OCI-M1 (cell line): ENCODE measurements at places on chromosomes 3 and 15.

GRCh38 chr3:157242836-157243235, 82.9 kb upstream of the CCNL1 start:
- no peak for DNase-seq

DNA sequence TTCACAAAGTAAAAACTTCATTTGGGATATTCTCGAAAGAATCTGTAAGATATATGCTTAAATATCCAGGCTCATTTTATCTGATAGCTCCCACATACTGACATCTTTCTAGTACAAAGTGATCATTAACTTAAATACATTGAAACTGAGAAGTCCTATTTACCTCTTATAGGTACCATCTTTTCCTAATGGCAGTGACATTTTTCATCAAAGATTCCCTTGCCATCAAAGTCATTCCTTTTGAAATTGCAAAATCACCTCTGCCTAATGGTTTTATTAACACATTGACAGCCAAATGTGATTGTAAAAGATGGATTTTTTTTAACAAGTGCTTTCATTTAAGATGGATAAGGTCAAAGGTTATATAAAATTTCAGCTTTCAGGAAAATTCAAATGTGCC, 346.6 kb downstream of the MFSD1 start:
- no peak for DNase-seq

DNA sequence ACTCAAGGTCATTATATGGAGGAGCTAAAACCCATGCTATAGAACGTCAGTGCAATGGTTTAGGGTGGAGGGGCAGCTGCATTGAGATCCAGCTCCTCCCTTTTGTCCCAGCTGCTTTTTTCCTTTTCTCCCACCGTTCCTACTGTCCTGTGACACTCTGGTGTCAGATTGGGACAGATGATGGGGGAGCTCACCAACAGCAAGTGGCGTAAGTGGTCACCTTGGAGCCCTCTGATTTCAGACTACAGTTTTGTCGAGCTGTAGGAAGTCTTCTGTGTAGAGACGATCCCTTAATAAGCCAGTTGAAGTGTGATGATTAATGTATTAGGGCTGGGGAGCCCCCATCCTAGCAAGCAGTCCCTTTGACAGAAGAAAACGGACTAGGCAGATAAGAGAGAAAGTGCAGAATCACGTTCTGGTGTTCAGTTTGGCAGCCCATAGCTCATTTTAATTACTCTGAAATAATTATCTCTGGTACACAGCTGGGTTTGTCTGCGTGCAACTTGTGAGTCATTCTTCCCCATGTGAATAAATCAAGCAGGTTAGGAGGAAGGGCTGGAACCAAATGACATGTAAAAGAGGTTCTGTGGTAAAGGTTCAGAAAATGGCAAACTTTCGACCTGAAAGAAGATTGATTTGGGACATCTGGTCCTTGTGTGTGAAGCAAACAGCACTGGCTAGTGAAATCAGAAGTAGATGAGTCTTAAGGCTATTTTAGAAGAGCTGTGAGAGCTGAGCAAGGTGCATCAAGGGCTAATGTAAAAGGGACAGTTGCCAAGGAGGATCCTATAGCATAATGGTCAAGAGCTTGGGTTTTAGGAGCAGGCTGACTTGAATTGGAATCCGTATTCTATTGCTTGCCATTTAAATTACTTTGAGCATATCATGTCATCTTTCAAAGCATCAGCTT, 241.4 kb downstream of the EDEM1 start:
- DNase-seq, result peak; percentile 99

GRCh38 chr3:152538518-152538917, 269.8 kb downstream of the MBNL1 start:
- DNase-seq, result no peak

GRCh38 chr3:22585504-22585903, 617.6 kb upstream of the UBE2E2 start:
- DNase-seq, result peak; percentile 92

- no peak for DNase-seq
Observed at GRCh38 chr15:80034629-80035028, 24.8 kb upstream of the ZFAND6 start.

DNA sequence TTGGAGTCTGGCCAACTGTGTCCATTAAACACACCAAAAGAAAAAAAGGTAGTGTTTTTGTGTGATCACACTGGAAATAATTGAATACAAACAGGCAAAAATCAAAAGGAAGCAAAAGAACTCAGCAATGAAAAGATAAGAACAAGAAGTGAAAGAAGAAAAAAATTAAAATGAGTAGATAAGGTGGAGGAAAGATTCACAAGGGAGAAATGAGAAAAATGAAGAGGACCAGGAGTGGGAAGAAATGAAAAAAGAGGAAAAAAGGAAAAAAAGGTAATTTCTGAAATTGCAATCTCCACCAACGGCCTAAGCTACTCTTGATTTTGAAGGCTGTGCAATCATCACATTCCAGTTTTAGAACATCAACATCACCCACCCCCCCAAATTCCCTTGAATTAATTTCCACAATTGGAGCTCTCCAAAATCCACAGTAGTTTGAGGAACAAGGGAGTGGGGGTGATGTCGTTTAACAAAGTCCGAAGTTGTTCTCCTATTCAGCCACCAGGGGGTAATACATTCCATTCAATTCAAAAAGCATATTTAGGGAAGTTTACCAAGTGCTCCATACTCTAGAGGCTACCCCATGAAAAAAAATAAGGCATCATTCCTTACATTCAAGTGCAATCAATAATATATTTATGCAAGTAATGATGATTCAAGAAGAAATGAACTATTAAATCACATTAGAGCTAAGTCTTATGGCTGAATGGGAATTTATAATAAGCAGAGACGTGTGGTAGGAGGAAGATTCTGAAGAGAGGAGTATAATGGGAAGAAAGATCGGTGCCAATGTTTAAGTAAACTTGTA, 37.4 kb downstream of the ZNF860 start:
- peak; percentile 67 for DNase-seq

GRCh38 chr3:123790254-123791072, 93.7 kb downstream of the MYLK start:
- DNase-seq, result no peak

GRCh38 chr3:42957573-42957972, 21.5 kb upstream of the GASK1A start:
- DNase-seq, result peak; percentile 15

- no peak for DNase-seq
Observed at GRCh38 chr3:37661615-37662306, 199.9 kb upstream of the CTDSPL start.

DNA sequence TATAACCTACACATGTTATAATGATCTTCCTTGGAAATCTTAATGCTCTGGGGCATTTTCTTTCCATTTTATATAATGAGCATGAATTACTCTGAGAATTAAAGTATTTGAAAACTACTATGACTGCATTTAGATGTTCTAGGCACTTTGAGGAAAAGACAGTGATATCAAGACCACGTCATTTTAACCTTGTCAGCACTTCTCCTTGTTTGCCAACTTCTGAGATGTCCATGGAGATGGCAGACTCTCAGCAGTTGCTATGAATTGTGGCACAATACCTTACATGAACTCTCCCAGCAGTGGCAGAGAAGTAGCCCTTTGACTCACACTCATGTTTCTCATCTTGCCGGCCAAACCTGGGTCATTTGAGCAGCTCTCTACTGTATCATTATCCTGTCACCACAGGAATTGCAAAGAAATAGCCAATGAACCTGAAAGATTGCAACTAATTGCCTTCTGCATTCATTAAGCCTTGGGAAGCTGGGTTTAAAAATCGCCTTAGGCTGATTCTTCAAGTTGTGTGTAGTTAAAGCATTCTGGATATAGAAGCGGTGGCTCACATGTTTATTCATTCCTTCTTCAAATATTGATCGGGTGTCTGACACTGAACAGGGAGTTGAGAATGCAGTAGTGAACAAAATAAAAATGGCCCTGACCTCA, 272.2 kb upstream of the CFAP20DC start:
- DNase-seq, result no peak

- DNase-seq, result peak; percentile 72
Observed at GRCh38 chr3:157618075-157618760, 115.0 kb upstream of the VEPH1 start.

- DNase-seq, result peak; percentile 79
Observed at GRCh38 chr15:90903733-90904536, 833 bp downstream of the MAN2A2 start.

DNA sequence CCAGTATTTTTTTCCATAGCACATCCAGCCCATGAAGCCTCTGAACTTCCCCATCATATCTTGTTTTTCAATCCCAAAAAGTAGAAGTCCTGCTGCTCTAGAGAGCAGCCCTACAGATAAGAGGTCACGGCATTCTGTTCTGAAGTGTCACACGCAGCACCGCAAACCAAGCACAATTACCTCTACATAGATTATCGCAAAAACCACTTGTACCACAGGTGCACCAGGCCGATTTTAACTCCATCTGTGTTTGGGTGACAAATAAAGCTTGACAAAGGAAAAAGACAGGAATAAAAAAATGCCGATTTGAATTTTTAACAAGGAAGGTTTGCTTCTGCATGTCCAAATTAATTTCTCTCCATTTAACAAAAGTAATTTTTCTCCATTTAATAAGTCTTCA, 113.7 kb downstream of the MYO5A start:
- DNase-seq, result peak; percentile 78

- DNase-seq, result no peak
Observed at GRCh38 chr15:31352339-31352751, 25.7 kb downstream of the KLF13 start.

DNA sequence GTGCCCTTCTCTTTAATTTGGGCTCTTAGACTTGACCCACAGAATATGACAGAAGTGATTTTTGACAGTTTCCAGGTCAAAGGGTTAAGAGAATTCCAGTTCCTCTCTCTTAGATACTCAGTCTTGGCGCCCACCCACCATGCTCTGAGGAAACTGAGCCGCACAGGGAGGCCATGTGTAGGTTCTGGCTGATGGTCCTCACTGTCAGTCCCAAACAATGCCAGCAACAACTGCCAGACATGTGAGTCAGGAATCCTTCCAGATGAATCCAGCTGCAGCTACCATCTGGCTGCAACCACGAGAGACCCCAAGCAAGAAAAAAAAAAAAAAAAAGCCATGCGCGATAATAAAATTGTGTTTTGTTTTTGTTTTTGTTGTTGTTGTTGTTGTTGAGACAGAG, 326.6 kb downstream of the MAGI1 start:
- no peak for DNase-seq

DNA sequence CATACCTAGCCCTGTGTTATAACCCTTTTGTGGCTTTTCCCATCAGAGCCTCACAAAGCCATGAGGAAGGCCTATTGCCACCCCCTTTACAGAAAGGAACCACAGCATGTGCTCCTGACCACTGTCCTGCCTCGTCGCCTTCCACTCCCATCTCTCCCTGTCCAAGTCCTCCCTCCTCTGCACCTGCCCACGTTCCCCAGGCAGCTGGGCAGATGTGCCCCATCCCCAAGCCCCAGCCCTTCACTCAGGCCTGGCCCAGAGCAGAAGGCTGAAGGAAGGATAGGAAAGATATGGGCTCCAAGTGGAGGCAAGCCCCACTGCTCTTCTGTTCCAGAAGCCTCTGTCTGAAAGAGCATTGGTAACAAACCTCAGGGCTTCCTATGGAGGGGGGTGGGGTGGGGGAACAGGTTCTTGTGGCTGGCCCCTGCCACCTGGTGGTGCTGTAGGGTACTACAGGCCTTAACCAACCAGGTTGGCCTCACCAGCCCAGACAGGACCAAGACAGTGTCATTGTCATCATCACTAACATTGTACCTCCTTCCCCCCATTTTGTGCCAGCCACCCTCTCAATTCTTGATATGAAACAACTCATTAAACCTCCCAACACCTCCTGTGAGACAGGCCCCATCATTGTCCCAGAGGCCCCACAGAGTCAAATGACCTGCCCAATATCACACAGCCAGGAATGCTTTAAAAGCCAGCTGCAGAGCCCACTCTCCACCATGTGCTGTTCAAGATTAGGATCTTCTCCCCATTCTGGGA, 10.0 kb downstream of the POC1A start:
- peak; percentile 74 for DNase-seq

GRCh38 chr15:94282269-94283250, 51.2 kb downstream of the MCTP2 start:
- DNase-seq, result no peak

- DNase-seq, result no peak
Observed at GRCh38 chr3:13506239-13506638, 26.1 kb downstream of the HDAC11 start.

GRCh38 chr3:195462308-195462610, 19.4 kb upstream of the ACAP2 start:
- no peak for DNase-seq

- no peak for DNase-seq
Observed at GRCh38 chr3:62686503-62687294, 188.5 kb downstream of the CADPS start.

DNA sequence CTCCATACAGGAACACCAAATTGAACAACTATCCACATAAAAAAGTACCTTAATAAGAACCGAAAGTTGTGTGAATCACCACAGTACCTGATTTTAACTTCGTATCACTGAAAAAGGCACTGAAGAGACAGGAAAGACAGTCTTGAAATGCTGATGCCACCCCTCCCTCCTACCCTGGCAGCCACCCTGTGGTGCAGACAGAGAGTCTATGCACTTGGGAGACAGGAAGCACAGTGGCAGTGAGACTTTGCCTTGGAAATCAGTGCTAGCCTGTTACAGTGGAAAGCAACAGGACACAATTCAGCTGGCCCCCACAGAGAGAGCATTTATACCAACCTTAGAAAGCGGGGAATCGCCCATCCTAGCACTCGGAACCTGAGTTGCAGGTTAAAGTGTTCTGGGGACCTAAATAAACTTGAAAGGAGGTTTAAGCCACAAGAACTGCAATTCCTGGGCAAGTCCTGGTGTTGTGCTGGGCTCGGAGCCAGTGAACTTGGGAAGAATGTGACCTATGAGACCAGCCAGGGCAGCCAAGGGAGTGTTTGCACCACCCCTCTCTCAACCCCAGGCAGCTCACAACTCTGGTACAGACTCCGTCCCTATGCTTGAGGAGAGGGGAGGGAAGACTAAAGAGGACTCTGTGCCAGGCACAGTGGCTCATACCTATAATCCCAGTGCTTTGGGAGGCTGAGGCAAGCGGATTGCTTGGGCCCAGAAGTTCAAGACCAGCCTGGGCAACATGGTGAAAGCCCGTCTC, 240.1 kb downstream of the ISL2 start:
- no peak for DNase-seq

DNA sequence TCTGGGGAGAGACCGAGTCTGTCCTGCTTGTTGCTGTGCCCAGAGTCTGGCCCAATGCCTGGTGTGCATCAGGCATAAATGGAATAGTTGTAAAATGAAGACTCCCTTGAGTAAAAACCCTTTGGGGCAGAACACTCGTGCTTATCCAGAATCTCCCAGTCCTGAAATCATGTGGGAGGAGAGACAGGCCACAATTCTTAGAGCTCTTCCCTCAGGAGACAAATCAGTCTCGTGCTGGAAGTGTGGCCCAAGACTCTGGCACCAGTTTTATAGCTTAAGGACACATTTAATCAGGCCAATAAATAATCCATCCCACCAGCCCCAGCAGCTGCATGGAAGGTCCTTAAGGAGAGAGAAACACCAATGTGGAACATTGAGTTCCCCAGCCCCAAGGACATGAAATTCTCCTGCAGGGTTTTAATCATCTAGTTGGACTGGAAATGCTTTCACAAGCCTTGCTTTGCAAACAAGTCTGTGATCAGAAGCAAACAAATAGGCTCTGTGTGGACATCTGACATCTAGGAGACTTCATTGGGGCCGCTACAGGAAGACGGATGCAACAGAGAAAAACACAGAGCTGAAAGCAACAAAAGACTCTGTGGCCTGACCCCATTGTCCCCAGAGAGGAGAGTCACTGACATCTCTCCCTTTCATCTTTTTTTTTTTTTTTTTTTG, 70.4 kb downstream of the LSM3 start:
- no peak for DNase-seq
